ENCODE measurements at places on chromosomes 3 and 15. TPM values are rescaled to one million over a fixed set of nuclear protein-coding genes. Genes with fewer than 3 reads are reported as not detected.
A peak's percentile ranks its signal among the peaks of the same experiment; 100 is the strongest.

DNA sequence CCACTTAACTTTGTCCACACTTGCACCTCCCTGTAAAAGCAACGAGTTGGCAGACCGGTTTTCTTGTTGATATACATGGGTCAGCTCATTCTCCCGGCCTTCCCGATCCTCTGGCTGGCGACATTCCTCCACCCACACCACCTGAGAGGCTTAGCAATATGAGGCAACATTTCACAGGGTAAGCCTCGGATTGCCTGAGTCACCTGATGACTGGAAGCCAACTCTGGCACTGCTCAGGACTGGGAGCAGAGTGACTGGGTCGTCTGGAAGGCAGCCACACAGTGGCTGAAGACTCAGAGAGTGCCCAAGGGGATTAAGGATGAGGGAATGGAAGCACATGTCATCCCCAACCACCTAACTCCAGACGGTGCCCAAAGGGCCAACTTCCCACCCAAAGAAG is 9.8 kb downstream of the HOMER2 start:
- peak; percentile 74 for DNase-seq

DNA sequence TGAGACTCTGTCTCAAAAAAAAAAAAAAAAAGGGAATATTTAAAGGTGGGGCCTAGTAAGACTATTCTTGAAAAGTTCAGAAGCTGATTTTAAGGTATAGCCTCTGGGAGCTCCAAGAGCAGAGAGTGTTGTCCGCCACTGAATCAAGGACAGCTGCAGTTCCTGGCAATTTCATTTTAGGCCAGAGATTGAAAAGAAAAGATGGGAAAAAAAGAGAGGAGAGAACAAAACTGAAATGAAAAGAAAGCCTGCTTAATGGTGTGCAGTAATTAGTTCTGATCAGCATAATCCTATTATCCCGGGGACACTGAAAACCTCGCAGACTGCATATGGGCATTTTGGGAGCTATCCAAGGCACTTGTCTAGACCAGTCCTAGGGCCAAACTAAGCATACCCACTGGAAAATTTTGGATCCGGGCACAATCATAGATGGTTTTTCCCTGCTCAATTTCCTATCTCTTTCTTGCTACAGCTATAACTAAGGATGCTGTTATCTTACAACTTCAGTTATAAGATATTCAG is 43.2 kb downstream of the EHHADH start:
- DNase-seq = no peak

The GRK7 gene
- total RNA-seq = 0.16 TPM

- DNase-seq = no peak
These were observed 103.0 kb upstream of the SLC24A5 start for GRCh38 chr15:48017747-48018146.

- no peak for DNase-seq
These were observed 275.0 kb downstream of the NFKBIZ start for GRCh38 chr3:102124282-102124681.

GRCh38 chr3:17799312-17799711 is 56.9 kb upstream of the TBC1D5 start:
- no peak for DNase-seq

The DCBLD2 gene
- 4.1 TPM for total RNA-seq

DNA sequence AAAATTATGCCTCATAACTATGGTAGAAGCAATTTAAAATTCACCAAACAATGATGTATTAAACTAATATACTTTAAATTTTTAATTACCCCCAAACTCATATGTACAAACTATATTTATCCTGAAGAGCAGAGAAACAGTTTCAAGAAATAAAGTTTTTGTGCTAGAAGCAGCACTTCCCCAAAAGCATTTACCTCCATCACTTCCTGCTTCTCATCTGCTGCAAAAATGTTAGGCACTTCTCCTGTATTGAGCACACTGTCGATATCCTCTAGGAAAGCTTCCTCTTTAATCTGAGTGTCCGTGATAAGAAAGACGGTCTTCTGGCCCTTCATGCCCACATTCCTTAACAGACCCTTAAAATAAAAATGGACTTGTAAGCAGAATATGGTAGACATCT is 101.5 kb upstream of the ASB14 start:
- DNase-seq = no peak

The C3orf20 gene
- 0.38 TPM for total RNA-seq

The KLHL40 gene
- 480 TPM for total RNA-seq

DNA sequence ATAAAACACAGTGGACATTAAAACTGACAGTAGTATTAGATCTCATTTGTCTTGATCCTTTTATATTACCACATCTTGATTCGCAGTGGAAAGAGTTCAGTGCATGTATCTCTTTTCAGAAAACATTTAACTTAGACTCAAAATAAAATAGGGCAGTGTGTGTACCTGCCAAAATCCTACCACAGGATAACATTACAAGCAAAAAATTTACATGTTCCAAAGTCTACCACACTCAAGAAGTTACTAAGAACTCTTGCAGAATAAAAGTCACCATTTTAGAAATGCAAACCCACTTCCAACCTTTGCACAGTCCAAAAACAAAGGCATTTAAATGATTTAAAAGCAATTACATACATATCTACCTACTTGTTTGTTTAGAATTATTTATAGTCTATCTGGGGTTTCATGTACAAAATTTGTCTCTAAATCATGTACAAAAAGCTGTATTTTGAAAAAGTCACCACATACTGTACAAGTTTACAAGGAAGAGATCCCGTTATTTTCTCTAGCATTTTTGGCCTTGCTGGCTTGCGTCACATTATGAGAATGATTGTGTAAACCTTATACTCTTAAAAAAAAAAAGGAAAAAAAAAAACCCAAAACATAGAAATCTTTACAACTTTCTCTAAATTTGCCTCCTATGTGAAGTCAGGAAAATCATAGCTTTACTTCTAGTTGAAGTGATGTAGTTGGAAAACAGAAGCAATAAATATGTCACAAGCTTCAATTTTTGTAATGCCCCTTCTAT is 153.8 kb downstream of the ADAM10 start:
- no peak for DNase-seq
